ENCODE measurements at places on chromosomes 1 and 21. TPM values are rescaled to one million over a fixed set of nuclear protein-coding genes. Genes with fewer than 3 reads are reported as not detected.

Gene NCF2
- under 0.01 TPM for total RNA-seq

Gene OR2T11
- total RNA-seq: not detected

Gene C1orf87
- total RNA-seq: not detected

Gene NIBAN1
- total RNA-seq: 0.60 TPM

Gene FALEC
- not detected for total RNA-seq

Gene STYXL2
- not detected for total RNA-seq

Gene GJA9
- not detected for total RNA-seq

Gene SYPL2
- not detected for total RNA-seq

Gene SWT1
- total RNA-seq: 6.0 TPM

Gene TRIM63
- total RNA-seq: under 0.01 TPM

Gene VAMP3
- 95.2 TPM for total RNA-seq

Gene RNASEL
- 0.44 TPM for total RNA-seq

Gene NTNG1
- total RNA-seq: not detected

Gene SPATA21
- total RNA-seq: not detected

Gene SPOCD1
- total RNA-seq: 0.99 TPM

Gene CD52
- not detected for total RNA-seq

Gene ZSCAN20
- 5.0 TPM for total RNA-seq

Gene TDRD5
- 0.22 TPM for total RNA-seq

Gene S100A3
- 2.8 TPM for total RNA-seq

Gene VWA5B1
- not detected for total RNA-seq

Gene SPRR2A
- not detected for total RNA-seq

Gene CD58
- 16.1 TPM for total RNA-seq

Gene GPR161
- 9.5 TPM for total RNA-seq

Gene ADORA3
- total RNA-seq: not detected

Gene CASQ1
- total RNA-seq: not detected

Gene POLR3C
- total RNA-seq: 19.8 TPM

Gene TTC22
- not detected for total RNA-seq

Gene CD101
- 0.44 TPM for total RNA-seq

Gene GBP2
- total RNA-seq: 32.7 TPM

Gene TSPAN1
- total RNA-seq: 0.22 TPM

Gene HSPB7
- not detected for total RNA-seq

Gene GREM2
- total RNA-seq: not detected

Gene FAM177B
- not detected for total RNA-seq

Gene PFKL
- 196 TPM for total RNA-seq

Gene MPZ
- 0.60 TPM for total RNA-seq

Gene GLMN
- total RNA-seq: 5.4 TPM

Gene INKA2
- total RNA-seq: 12.5 TPM

Gene STK40
- total RNA-seq: 11.3 TPM

Gene PCP4
- total RNA-seq: not detected

Gene C1QC
- total RNA-seq: not detected

Gene NTRK1
- total RNA-seq: not detected

Gene ANGPTL3
- not detected for total RNA-seq

Gene CCDC27
- total RNA-seq: not detected

Gene TMOD4
- not detected for total RNA-seq

Gene MAP10
- total RNA-seq: 0.60 TPM

Gene SH2D5
- total RNA-seq: 0.20 TPM
